ENCODE measurements at places on chromosomes 7 and 10. TPM values are rescaled to one million over a fixed set of nuclear protein-coding genes. Genes with fewer than 3 reads are reported as not detected.

Gene PSMA2
- 46.1 TPM for total RNA-seq

Gene ZNF479
- not detected for total RNA-seq

Gene LEP
- not detected for total RNA-seq

Gene PCLO
- 77.5 TPM for total RNA-seq

Gene DOCK4
- total RNA-seq = 82.6 TPM

Gene WNT8B
- total RNA-seq = 0.69 TPM

Gene ENTPD1
- total RNA-seq = 16.6 TPM

Gene C10orf53
- not detected for total RNA-seq

Gene TAS2R5
- 1.8 TPM for total RNA-seq

Measured in diencephalon (tissue), 1 donor.